ENCODE measurements at places on chromosomes 13 and 19.

- DNase-seq = no peak
These were observed 22.0 kb upstream of the BCL3 start for GRCh38 chr19:44726465-44726864.

DNA sequence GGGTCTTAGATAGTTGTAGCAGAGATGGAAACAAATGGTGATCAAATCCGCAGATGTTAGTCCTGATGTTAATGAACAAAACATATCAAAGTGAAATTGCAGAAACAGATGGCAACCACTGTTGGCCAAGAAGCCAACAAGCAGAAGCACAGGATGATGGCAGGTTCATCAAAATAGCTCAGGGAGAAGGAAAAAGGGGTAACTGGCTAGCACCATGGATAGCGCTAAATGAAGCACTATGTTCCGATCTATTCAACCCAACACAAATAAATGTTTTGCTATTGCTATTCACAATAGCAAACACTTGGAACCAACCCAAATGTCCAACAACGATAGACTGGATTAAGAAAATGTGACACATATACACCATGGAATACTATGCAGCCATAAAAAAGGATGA, 413.7 kb downstream of the FGF14 start:
- no peak for DNase-seq

DNA sequence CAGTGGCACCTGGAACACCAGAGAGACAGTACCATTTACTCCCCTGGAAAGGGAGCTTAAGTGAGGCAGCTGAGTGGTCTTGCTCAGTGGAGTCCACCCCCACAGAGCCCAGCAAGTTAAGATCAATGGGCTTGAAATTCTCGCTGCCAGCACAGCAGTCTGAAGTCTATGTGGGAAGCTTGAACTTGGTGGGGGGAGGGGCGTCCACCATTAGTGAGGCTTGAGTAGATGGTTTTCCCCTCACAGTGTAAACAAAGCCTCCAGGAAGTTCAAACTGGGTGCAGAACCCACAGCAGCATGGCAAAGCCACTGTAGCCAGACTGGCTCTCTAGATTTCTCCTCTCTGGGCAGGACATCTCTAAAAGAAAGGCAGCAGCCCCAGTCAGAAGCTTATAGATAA, 30.3 kb upstream of the CEACAM4 start:
- DNase-seq = peak; percentile 4

GRCh38 chr19:3108775-3109174, 14.6 kb downstream of the GNA11 start:
- DNase-seq = peak; percentile 77

DNA sequence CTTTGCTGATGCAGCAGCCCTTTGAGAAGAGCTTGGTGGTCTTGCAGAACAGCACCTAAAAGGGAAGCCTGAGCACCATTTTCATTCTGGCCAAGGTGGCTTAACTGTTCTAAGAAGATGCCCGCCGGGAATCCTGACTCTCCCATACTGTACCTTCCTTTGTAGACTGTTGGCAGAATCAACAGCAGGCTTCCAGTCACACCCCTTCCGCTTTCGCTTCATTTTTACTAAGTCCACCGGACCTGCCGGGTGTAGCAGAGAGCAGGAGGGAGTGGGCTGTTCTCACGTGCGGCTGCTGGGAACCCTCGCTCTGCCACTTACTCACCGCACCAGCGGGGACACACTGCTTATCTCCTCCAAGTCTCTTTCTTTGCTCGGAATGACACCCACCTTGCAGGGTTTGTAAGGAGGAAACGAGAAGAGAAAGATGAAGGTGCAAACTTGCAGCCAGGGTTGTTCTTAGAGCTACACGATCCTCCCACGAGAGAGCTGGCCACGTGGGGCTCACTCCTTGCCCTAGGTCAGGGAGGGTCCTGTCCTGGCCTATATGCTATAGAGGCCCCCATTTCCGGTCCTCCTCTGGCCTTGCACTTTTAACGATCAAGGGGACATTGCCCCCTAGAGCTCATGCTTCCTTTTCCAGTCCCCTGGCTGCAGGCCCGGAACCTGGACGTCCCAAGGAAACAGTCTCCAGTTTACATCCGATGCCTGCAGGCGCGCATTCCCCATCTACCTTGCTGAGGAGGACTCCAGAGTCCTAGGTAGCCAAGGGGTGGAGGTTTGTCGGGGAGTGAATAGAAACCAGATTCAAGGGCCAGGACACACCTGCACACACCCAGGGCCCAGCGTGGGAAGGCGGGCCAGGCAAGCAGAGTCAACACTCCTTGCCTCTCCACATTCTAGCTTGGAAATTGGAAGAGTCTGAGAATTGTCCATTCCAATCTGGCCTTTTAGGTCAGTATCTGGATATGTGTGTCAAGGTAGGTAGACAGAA, 453.6 kb downstream of the IRS2 start:
- no peak for DNase-seq

- DNase-seq = no peak
These were observed 1.3 kb downstream of the RAB3D start for GRCh38 chr19:11338121-11338520.

DNA sequence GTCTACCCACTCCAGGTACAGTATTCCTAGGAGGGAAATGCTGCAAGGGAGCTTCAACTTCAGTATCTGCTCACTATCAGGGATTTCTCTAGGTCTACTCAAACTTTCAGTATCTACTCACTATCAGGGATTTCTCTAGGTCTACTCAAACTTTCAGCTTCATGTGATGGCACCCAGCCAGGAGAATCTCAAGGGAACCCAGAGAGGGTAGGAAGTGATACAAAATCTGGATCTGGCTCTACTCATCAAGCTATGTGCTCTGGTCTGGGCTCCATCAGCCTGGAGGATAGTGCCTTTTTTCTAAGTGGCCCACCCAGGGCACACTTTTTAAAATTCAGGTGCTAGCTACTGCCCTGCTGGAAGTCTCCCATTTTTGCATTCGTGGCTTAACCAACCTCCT, 52.3 kb upstream of the FNDC3A start:
- DNase-seq = no peak

- DNase-seq = no peak
These were observed 8.1 kb upstream of the ADGRE2 start for GRCh38 chr19:14786421-14786851.

- no peak for DNase-seq
These were observed 5.8 kb downstream of the CBARP start for GRCh38 chr19:1231729-1232637.

GRCh38 chr13:52399046-52399445, 6.9 kb downstream of the THSD1 start:
- DNase-seq = no peak

DNA sequence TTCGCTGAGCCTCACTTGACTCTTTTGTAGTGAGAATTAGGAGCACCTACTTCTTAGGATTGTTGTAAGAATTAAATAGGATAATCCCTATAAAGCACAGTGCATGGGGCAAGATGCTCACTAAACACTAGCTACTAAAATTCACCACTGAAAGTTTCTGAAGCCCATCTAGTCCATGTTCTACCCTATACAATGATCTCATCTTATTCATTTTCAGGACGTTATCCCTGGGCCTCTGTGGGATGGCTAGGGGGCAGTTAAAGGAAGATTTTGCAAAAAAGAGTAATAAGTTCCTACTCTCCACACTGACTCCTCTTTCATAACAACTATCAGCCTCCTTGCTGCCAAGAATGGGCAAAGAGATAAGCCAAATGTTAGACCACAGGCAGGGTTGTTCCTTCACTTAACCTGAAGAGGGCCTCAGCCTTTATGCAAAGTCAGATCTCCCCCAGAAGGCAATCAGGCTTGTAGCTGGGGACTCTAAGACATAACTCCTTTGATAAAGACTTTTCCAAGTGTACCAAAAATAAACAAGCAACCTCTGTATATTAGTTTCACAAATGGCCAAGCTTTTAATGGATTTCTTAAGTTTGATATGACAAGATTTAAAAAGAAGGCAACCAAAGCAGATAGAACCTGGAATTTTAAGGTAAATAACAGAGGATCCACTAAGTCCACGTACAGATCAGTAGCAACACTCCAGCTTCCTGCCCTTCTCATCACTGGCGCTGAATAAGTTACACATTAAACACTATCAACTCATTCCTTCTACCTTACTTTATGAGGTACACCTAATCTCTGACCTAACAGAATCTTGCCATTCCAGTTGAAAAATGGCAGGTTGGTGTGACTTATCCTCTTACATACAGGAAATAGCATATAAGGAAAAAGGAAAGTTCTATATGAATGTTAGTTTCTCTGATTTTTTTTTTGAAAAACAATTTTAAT, 44.4 kb downstream of the ELF1 start:
- peak; percentile 72 for DNase-seq

GRCh38 chr13:113573065-113573464, 11.5 kb upstream of the TFDP1 start:
- DNase-seq = no peak

GRCh38 chr13:33764716-33765115, 53.2 kb upstream of the RFC3 start:
- DNase-seq = no peak

GRCh38 chr13:23922005-23922932, 25.0 kb upstream of the C1QTNF9B start:
- no peak for DNase-seq

GRCh38 chr13:78298657-78299056, 304.7 kb downstream of the POU4F1 start:
- no peak for DNase-seq

DNA sequence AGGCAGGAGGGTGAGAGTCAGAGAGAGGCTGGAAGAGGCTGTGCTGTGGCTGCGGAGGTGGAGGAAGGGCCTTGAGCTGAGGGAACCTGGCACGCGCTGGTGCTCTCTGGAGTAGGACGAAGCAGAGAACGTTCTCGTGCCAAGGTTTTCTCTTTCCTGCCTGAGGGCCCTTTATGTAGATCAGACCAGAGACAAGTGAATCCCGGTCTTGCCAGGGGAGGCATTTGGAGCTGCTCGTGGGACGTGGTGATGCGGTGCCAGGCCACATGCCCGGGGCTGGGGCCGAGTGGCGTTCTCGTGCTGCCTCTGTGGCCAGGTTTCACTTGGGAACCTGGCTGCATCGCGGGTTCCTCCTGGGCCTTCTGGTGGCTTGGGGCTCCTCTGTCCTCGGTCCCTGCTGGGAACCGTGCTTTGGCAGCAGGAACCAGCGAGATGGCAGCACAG, 54.2 kb downstream of the KDM4B start:
- no peak for DNase-seq

DNA sequence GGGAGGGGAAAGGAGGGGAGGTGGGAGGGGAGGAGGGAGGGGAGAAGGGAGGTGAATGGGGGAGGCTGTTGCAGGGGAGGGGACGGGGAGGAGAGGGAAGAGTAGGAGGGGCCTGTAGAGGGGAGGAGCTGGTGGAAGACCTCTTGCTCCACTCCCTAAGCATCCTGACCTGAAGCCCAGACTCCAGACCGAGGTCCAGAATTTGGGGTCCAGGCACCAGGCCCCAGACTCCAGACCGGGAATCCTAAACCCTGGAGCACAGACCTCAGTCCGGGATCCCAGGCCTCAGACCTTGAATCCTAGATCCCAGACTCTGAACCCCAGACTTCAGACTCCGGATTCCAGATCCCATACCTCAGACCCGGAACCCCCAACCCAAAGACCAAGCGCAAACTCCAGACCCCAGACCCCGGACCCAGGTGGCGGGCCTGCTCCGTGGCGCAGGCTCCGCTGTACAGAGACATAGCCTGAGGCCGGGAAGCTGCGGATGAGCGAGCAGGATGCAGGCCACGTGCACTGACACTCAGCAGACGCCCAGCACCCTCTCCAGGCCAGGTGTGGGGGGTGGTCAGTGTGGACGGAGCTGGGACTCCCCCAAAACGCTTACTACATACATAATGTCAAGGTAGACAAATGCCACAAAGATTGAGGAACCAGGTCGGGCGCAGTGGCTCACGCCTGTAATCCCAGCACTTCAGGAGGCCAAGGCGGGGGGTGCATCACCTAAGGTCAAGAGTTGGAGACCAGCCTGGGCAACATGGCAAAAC, 710 bp upstream of the BTBD2 start:
- peak; percentile 78 for DNase-seq

DNA sequence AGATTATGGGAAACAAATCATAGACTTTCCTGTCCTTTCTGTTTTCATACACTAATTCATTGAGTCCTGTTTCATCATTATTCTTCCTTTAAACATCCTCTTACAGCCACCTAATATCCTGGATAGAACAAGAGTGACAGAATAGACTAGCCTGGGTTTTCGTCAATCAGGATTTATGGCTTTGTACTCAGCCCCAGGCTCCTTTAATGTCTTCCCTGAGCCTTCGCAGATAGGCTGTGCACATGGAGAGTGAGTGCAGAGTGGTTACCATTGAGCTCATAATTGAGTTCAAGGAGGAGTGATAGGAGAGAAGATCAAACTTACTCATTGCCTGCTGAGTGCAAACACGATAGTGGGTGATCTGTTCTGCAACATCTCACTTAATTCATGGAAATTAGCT, 304.9 kb downstream of the TDRD3 start:
- no peak for DNase-seq
